Left hindlimb (tissue), 1 donor: ENCODE measurements at places on chromosomes 12 and 14.

DNA sequence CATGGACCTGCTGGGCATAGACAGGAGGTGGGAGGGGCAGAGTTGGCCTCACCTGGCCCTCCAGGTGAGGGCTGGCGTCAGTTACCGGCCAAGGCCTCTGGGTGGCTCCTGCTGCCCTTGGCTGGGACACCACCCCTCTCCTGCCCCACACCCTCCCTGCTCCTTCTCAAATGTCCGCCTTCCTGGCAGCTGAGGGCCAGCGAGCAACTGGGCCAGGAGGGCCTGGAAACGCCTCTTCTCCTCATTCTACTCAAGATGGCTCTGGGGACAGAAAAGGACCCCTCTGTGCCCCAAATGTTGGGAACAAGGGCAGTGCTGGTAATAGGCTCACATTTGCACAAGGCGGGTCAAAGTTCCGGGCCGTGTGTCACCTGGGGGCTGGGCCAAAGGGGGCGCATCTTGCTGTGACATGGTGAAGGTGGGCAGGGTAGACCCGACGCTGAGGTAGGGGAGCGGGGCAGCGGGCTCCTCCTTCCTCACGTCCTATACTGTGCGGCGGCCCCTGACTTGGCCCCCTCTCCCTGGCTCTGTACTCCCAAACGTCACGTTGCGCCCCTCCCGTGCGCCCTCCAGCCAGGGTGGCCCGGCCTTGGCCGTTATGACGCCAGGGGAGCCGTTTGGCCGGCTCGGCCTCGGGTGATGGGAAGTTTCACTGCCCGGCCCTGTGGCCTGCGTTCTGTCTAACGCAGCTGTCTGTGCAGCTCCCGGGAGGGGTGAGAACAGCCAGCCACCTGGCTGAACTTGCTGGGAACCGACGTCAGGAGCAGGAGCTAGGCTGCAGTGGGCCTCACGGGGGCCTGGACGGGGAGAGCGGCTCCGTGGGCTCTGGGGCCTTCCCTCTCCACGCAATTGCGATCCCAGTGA lies 18.0 kb upstream of the DLK1 start:
- peak; percentile 93 for DNase-seq

DNA sequence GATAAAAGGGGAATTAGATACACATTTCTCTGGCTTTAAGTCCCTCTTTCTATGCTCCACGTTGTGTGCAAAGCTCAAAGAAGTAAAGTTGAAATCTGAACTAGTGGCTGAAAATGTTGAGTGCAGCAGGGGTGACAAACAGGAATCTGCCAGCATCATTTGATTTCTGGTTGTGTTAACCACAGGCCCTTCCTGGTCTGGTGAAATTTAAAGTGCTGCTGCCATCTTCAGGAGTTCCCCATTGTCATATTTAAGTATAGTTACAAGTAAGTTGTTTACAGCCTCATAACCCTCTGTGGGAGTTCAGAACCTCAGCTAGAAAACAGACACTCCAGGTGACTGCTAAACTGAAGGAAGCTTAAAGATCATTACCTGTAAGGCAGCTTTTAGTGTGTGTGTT lies 90.9 kb upstream of the CCDC196 start:
- no peak for DNase-seq

DNA sequence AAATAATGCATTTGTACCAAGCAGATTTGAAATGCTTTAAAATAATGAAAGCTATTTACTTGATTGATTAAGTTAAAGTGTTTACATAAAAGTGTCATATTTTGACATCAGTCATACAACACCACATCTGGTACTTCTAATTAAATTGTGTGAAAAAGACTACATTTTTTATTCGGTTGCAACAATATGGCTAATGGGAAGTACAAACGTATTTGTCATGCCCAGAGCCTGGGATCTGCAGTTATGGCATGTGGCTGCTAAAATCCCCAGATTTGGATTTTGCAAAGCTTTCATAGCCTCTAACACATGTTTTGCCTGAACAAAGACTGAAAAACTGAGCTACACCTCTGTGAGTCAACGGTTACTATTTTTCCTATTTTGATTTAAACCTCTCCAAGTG lies 66.6 kb downstream of the LLPH start:
- DNase-seq, result no peak

DNA sequence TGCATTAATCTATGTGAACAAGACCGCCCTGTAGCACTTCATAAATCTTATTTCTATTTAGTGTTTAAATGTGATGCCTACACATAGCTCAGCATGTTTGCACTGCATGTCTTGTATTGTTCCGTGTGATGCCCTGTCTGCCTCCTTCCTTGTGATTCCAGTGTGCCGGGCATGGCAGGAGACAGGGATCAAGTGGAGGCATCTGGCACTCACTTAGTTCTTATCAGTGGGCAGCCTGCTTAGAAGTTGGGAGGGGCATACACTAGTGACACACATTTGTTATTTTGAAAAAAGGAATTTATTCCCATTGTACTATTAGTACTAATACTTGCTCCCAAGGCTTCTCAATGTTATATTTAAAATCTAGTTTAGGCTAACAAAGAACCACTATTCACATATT lies 176.4 kb downstream of the KCNA5 start:
- DNase-seq, result no peak

DNA sequence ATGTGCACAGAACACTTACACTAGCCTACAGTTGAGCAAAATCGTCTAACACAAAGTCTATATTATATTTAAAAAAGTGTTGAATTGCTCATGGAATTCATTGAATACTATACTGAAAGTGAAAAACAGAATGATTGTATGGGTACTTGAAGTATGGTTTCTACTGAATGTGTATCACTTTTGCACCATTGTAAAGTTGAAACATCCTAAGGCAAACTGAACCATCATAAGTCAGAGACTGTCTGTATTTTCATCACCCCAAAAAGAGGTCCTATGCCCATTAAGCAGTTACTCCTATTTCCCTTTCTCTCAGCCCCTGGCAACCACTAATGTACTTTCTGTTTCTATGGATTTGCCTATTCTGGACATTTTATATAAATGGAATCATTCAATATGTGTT lies 4.4 kb upstream of the AMIGO2 start:
- no peak for DNase-seq
